Fibroblast of skin of left quadriceps (primary cell): ENCODE measurements at places on chromosomes 2 and 18.

- no peak for DNase-seq
These were observed 102.3 kb downstream of the SPTBN1 start for GRCh38 chr2:54558188-54559005.

DNA sequence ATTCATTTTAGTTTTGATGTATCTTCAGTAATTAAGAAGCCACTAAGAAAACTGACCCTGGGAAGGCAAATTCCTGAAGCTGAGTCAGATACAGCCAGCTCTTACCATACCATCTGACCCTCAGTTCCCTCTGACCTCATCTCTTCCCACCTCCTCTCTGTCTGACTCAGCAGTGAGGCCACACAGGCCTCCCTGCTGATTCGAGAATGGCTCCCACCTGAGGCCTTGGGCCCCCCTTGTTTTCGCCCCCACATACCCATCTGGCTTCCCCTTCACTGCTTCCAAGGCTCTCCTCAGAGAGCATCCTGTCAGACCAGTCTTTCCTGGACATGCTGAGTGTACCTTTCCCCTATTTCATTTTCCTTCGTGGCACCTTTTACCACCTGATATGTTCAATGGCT, 71.0 kb upstream of the CYP1B1 start:
- peak; percentile 86 for DNase-seq

- no peak for DNase-seq
These were observed 788.5 kb upstream of the LRRTM1 start for GRCh38 chr2:81093031-81093430.

GRCh38 chr2:210541290-210541902, 15.0 kb upstream of the CPS1 start:
- no peak for DNase-seq

GRCh38 chr18:26874283-26874682, 8.8 kb upstream of the AQP4 start:
- DNase-seq: no peak

GRCh38 chr18:71168557-71169145, 879.8 kb downstream of the SOCS6 start:
- DNase-seq: no peak

DNA sequence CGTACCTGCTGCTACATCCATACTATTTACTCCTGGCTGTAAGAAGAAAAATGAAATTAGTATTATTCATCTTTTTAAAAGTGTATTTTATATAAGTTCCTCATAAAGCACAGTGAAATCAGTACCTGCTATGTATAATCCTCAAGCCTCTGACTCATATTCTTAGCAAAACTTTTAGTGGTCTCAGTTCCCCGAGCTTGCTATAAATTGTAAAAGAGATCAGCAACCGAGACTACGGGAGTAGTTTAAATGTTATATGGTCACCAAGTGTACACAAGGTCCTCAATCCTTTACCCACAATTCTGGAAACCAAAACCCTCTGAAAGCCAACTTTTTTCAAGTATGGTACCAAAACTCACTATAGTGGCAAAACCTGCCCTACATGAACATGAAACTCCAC, 24.2 kb downstream of the PRPF40A start:
- DNase-seq: no peak

DNA sequence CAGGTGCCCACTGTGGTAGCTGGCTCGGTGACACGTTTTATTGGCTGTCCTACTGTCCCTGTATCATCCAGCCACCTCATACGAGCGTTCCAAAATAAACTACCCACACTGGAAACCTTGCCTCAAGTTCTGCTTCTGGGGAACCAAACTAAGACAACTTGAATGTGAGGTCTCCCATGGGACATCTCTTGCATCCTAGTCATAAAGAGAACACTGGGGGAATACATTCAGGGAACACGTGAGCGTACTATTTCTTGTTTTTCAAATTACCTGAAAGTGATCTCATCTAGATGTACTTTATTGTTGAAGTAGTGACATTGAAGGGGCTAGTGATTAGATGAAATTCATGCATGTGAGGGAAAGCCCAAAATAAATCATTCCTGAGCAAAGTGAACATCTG, 15.0 kb downstream of the LYG2 start:
- DNase-seq: no peak

DNA sequence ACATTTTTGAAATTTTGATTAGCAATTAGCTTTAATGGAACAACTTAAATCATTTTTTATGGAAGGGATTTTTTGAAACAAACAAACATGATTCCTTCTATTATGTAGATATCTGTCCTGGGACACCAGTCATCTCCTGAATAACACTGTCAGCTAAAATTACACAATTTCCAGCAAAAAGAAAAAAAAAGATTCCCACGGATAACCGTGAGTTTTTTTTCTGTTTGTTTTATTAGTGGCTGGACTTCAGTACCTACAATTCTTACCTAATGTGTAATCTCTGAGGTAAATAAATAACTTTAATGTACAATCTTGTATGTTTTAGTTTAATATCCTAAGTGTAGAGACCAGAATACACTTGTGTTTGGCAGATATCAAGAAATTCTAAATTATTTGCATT, 126.6 kb upstream of the KYNU start:
- DNase-seq: no peak

DNA sequence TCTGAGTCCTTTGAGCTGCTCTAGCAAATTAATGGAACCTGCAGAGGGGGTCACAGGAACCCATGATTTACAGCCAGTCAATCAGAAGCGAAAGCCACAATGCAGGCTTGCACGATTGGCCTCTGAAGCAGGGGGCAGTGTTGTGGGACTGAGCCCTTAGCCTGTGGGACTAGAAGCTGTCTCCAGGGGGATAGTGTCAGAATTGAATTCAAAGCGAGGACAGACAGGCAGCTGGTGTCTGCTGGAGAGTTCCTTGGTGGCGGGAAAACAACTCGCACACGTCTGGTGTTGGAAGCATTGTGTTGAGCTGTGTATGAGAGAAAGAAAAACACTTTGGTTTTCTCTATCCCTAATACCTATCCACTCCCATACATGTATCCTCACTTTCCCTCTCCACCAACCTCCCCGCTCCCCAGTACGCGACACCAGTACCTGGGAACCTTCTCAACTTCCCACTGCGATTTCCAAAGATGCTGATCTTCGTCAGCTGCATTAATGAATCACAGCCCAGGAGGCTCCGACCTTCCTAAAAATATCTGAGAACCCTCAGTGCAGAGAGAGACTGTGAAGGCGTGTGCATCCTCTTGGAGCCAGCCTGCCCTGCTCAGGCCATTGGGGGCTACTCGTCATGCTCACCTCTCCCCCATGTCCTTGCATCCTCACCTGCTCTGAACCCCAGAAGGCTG, 88.2 kb downstream of the HS1BP3 start:
- DNase-seq: no peak

- DNase-seq: no peak
These were observed 218.3 kb downstream of the PTGR3 start for GRCh38 chr18:74990563-74991081.

DNA sequence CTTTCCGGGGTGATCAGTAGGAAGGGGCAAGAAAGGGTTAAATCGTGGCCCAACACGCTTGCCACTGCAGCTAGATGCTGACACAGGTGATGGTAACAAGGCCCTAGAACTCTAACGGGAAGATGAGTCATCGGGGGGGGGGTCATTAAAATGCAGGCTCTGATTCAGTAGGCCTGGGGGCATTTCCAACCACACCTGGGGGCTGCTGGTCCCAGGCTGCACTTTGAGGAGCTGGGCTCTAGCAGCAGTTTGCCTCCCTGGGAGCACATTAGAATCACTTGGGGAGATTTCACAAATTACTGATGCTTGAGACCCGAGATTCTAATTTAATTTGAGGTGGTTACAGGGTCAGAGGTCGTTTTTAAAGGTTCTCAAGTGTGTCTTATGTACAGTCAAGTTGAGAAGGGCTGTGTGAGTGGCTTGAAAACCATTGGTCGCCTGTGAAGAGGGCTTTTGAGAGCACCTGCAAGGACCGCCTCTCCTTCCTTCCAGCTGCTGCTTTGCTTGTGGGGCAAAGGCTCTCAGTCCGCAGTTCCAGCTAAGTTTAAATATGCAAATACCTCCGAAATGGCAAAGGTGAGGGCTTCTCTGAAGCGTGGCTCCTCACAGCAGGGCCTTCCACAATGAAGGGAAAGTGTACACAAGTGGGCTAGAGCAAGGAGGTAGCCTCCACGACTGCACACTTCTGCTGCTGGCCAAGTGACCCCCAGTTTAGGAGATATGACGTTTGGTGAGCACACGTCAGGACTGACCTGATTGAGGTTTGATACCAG, 128.0 kb upstream of the MSH6 start:
- DNase-seq: no peak

DNA sequence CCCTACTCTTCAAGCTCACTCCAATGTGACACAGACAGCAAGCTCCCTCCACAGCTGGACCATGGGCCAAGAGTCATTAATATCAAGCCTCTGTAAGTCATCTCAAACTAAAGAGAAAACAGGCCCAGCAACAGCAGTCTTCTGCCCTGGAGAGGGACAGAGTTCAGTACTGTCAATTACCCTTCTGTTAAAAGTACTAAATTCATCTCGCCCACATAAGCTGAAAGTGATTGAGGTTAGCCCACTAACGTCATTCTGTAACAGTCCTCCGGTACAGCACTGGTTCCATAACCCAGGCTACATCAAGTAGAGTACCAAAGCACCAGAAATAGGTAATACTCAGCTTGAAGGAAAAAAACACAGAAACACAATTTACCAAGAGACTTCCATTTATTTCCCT, 25.9 kb downstream of the THADA start:
- DNase-seq: no peak

- no peak for DNase-seq
These were observed 100.8 kb upstream of the MAP2 start for GRCh38 chr2:209322905-209323512.
